Esophagus mucosa (tissue), 1 donor: ENCODE measurements at places on chromosomes 12 and 14. TPM values are rescaled to one million over a fixed set of nuclear protein-coding genes. Genes with fewer than 3 reads are reported as not detected.

- peak; percentile 47 for ATAC-seq
These were observed 5.1 kb upstream of the NUMB start for GRCh38 chr14:73463411-73463810.

GRCh38 chr12:47021298-47021697 is 58.1 kb upstream of the PCED1B start:
- peak; percentile 69 for ATAC-seq

DNA sequence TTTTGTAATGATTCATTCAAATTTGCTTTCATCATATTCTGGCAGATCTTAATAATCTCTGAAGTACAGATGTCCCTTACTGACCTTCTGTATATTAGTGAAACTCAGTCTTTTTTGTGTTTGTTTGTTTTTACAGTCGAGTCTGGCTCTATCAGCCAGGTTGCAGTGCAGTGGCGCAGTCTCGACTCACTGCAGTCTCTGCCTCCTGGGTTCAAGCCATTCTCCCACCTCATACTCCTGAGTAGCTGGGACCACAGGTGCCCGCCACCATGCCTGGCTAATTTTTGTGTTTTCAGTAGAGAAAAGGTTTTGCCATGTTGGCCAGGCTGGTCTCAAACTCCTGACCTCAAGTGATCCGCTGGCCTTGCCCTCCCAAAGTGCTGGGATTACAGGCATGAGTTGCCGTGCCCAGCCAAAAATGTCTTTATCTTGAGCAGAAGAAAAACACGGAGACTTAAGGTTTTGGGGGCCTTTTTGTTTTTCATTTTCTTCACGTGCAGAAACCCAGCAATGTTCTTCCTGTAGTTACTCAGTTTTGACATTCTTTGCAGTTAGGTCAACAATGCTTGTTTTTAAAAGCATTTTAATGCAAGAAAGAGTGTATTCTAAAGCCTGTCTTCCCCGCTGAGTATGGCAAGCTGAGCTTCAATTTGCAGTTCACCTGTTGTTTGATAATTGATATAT is 79.5 kb downstream of the FAR2 start:
- no peak for ATAC-seq

GRCh38 chr14:101849125-101849524 is 87.6 kb downstream of the PPP2R5C start:
- no peak for ATAC-seq

DNA sequence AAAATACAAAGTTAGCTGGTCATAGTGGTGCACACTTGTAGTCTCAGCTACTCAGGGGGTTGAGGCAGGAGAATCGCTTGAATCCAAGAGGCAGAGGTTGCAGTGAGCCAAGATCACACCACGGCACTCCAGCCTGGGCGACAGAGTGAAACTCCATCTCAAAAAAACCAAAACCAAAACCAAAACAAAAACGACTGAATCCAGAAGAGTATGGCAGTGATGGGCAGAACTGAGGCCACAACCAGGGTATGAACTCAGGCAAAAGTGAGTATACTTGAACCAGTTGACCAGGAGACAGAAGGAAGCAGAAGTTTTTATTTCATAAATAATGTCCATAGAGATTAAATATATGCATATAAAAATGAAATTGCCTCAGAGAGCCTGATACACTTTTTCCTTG is 620.0 kb upstream of the SEL1L start:
- no peak for ATAC-seq

DNA sequence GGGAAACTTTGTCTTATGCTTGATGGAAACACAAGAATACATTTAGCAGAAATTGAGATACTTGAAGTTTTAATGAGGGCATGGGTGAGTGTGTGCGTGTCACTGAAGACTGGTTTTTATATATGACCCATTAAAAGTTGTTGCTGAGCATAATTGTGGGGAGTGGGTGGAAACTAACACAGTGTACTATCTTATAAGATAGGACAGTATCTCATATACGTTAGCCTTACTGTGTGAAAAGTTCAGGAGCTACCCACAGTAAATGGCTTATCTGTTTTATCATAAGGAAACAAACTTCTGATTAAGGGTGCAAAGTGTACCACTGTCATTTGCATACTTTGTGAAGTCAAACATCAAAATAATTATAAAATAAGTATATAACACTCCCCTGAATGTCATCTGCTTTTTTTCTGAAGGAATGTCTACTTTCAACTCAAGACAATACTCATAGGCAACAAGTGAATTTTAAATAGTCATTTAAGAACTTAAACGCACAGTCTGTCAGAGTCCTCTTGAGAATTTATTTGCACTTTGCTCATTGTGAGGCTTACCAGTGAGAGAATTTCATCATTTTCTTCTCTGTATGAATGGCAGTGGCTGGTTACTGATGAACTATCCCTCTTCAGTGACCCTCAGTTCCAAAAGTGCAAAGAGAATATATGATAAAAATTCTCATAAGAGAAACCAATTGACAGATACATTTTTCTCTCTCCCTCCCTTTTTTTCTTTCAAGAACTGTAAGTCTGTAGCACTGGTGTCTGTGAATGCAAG is 4.2 kb downstream of the PDE3A start:
- no peak for ATAC-seq

MORN3 gene
- 0.08 TPM for total RNA-seq

DNA sequence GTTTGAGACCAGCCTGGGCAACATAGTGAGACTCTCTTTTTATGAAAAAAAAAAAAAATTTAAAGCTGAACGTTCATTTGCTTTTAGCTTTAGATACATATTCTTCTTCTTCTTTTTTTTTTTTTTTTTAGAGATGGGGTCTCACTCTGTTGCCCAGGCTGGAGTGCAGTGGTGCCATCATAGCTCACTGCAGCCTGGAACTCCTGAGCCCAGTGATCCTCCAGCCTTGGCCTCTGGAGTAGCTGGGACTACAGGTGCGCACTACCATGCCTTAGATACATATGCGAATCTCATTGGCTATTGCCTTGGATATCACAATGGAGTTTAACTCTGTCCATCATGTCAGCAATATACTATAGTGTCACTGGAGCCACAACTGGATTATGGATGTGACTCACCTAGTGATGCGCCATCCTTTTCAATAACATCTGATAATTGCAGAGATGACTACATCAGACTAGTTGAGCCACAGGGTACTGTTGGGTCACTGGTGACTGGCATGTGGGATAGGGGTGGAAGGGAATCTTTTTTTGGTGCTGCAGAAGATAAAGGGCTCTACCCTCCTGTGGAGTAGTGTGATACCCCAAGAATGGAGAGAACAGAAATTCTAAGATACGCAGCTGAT is 2.7 kb upstream of the ADIPOR2 start:
- no peak for ATAC-seq

SIX6 gene
- total RNA-seq, result not detected

- ATAC-seq, result no peak
These were observed 200.3 kb downstream of the GPHN start for GRCh38 chr14:66708267-66708666.

RTL1 gene
- total RNA-seq, result not detected

GRCh38 chr12:117231750-117232149 is 41.5 kb upstream of the FBXO21 start:
- ATAC-seq, result no peak

MSI1 gene
- total RNA-seq, result 0.28 TPM
